Transverse colon (tissue), 4 donors: ENCODE measurements at places on chromosomes 7 and 10. TPM values are rescaled to one million over a fixed set of nuclear protein-coding genes. Genes with fewer than 3 reads are reported as not detected.

Gene TMEM26
- not detected for total RNA-seq

GRCh38 chr10:62053860-62054259 lies 152.4 kb downstream of the ARID5B start:
- no peak for DNase-seq

DNA sequence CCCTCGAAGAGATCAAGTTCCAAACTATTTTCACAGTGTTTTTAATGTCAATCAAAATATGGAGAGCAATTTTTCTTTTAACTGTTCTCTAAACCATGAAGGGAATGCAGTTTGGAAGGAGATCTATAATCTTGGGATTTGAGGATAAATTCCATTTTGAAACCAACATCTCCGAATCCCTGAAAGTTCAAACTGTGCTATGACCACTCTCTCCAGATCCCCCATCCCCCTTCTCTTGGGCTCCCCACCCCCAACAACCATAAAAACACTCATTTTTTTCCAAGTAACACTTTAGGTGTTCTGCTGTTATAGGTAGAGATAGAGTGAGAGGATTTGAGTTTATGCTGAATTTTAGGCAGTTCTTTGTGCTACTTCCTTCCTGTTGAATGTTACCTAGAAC lies 1.7 kb downstream of the CALD1 start:
- DNase-seq, result no peak

DNA sequence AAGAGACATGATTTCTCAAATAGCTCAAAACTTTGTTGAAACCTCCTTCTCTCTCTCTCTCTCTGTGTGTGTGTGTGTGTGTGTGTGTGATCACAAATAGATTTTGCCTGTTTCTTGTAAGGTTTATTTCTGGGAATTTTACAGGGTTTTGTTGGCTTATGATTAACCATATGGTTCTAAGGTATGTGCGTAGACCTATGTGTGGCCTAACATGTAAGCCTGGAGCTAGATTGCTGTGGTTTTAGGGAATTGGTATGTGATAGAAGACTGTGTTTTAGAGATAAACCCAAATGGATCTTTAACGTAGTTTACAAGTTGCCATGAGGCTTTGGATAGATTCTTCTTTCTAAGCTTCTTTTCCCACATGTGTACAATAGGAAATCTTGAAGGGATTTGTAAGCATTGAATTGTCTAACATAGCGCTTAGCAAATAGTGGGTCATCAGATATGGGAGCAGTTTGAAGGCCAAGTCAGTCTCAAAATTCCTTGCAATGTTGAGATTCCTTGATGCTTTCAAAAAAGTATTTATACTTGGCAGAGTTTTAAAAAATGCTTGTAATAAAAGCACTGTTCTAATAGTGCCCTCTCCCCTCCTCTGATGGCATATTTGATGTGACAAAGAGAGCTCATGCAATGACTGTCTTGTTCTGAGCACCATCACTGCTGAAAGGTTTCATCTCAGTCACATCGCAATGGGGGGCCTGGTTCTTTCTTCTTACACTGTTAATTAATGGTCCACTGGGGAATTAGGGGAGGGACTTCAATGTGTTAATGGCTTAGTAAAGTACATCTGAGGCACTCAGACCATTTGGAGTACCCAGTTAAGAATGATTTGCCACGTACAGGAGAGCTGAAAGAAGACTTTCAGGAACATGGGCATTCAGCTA lies 118.2 kb downstream of the SNX10 start:
- no peak for DNase-seq

Gene FKBP6
- total RNA-seq, result not detected

GRCh38 chr10:77636967-77637531 lies 559 bp downstream of the KCNMA1 start:
- DNase-seq, result no peak

Gene RNF148
- 1.6 TPM for total RNA-seq

Gene ADCY1
- not detected for total RNA-seq

- DNase-seq, result no peak
Observed at GRCh38 chr10:103428989-103429643, 23.1 kb downstream of the CALHM2 start.

Gene KIAA1549
- total RNA-seq, result 0.60 TPM
